Stimulated activated CD8-positive, alpha-beta memory T cell treated with anti-CD3 and anti-CD28 coated beads, Interleukin-4, amount 100 ng/mL, for 1 hour (primary cell): ENCODE measurements at places on chromosomes 6 and 20.

DNA sequence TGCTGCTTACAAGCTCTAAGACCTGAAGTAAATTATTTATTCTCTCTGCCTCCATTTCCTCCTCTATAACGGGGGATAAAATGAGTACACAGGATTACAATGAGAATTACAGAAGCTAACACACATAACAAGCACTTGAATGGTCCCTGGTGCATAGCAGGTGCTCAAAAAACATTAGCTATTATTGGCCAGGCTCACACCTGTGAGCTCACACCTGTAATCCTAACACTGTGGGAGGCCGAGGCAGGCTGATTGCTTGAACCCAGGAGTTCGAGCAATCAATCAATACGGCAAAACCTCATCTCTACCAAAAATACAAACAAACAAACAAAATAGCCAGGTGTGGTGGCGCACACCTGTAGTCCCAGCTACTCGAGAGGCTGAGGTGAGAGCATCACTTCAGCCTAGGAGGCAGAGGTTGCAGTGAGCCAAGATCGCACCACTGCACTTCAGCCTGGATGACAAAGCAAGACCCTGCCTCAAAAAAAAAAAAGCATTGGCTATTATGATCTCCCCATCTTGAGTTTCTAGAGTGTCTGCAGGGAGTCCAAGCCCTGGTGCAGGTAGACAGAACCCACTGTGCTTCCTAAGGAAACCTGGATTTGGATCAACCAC is 68.1 kb downstream of the PREX1 start:
- no peak for DNase-seq

- no peak for DNase-seq
These were observed 36.8 kb upstream of the FLRT3 start for GRCh38 chr20:14374196-14374595.

GRCh38 chr20:61628901-61629601 is 377.0 kb downstream of the CDH4 start:
- DNase-seq: no peak

- DNase-seq: no peak
These were observed 1.9 kb downstream of the SYNJ2 start for GRCh38 chr6:157983406-157984119.

GRCh38 chr6:120947111-120947510 is 387.2 kb downstream of the TBC1D32 start:
- no peak for DNase-seq

DNA sequence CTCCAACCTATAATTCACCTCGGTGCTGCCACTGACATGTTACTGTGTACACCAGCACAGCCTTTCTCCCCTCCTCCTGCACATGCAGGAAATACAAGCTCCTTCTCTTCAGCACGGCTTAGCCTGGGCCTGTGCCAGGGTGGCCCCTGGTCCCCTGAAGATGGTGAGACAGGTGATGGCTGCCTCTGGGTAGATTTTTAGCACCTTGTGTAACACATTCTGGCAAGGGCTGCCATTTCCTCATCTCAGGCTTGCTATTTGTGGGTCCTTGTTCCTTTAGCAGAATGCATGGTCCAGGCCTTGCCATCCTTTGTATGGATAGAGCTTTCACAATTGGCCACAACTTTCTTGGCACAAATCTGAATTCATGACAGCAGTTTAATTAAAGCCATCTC is 151.3 kb downstream of the CDC5L start:
- DNase-seq: no peak

DNA sequence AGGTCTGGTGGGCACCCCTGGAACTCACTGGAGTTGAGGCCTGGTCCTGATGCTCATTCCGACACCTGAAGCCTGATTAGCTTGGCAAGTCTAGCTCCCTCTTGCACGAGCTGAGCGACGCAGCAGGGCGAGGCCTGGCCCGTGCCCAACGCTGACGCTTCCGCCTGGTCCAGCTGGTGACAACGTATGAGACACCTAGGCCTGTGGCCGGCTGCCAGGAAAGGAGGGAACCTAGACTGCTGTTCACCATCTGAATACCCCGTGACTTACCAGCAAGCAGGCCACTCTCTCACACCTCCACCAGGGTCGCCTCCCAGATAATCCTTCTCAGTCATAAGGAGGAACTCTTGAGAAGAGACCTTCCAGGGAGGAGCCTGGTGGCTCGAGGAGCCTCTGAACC is 24.5 kb downstream of the YTHDF1 start:
- DNase-seq: no peak

GRCh38 chr20:49794336-49795134 is 18.1 kb upstream of the SLC9A8 start:
- DNase-seq: no peak

- DNase-seq: no peak
These were observed at the start of gene BIRC7 for GRCh38 chr20:63235399-63235983. Gene BIRC7 (plus strand): TSS chr20:63235905. CDS start chr20:63236097, 192 bp downstream.

GRCh38 chr6:104477569-104477968 is 382.1 kb downstream of the HACE1 start:
- DNase-seq: no peak

DNA sequence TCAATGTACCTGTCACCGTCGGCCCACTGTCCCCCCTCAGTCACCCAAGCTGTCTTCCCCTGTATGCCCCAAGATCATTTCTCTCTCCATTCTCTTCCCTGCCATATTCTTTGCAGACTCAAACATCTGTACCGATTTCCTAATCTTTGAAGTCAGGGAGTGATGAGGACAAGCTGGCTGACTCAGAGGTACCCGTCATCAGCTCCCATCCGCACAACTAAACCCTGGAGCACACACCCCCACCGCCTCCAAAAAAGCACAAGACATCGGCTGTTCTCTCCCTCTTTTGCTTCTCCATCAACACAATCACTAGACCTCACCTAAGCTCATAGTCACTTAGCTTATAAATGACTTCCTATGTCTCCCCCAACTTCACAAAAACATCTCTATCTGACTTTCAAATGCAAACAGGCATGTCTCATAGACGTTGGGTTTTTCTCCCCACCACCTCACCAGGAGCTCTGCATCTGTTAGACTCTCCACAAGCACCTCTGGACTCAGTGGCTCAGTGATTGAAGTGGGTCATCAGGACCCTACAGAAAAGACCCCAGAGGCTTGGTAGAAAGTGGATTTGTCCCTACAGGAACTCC is 11.5 kb upstream of the NFATC2 start:
- no peak for DNase-seq

- DNase-seq: no peak
These were observed 9.2 kb downstream of the GUCA1B start for GRCh38 chr6:42185597-42185996.

- DNase-seq: no peak
These were observed 20.9 kb downstream of the CCDC167 start for GRCh38 chr6:37478827-37479226.

DNA sequence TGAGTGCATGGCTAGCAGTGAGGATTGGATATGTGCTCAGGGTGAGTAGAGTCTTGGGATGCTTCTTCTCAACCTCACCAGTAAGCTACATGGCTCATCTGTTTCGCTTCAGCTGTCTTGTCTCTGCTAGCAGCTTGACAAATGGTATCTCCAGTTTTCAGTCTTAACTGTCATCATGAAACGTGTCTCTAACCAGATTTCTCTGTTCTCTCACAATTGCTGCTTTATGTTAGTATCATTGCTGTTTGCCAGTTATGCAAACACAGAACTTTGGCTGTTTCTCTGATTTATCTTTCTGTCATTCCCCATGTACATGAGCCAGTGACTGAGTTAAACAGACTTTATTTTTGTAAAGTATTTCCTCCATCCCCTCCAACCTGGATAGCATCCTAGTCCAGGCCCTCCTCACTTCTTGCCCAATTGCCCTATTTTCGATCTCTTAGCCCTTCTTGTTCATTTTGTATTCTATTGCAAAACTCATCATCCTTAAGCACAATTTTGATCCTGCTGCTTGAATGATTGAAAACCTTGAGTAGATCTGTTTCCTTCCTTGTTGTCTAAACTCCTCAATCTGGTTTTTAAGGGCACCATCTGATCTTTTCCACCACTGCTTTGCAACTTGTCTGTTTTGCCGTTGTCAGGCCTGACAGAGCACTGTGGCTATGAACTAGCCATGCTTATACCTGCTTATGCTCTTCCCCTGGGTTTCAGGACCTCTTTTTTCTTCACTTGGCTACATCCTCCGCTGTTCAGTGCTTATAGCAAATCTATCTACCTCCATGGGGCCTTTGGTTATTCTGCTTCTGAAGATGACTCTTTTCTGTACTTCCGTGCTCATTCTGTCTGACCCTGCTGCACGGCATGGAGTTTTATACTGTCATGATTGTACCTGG is 37.7 kb upstream of the ADIG start:
- no peak for DNase-seq

DNA sequence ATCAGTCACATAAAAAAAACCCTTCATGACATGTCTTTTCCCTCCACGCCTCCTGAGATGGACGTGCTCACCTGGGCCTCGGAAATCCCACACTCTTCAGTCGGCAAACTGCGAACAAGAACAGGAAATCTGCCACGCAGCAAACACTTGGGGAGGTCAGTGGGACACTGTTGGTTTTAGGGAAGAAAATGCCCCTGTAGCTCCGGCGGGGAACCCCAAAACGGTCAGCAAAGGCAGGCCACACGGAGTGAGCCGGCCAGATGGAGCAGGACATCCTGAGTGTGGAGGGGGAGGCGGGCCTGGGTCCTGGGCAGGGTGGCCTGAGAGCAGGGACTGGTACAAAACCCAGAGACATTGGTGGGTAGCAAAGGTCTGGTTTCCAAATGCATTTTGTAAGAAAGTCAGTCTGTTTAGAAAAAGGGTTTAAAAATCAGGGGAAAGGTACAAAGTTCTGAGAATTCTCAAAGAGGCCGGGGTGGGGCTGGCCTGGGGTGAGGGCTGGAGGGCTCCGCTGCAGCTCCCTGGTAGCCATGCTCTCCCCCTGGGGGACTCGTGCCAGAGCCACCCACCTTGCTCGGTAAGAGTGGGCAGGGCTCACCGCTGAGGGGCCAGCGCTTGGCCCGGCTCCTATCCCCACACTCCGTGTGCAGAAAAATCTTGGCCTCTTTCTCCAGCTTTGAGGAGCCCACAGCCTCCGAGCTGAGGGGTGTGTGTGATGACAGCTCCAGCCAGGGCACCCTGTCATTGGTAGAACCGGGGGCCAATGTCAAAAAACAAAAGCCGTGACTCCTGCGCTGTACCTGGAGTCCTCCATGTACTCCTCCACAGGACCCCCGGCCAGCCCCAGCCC is 5.2 kb downstream of the SLC2A4RG start:
- no peak for DNase-seq

- no peak for DNase-seq
These were observed 81.1 kb downstream of the GJA10 start for GRCh38 chr6:89975366-89975765.

DNA sequence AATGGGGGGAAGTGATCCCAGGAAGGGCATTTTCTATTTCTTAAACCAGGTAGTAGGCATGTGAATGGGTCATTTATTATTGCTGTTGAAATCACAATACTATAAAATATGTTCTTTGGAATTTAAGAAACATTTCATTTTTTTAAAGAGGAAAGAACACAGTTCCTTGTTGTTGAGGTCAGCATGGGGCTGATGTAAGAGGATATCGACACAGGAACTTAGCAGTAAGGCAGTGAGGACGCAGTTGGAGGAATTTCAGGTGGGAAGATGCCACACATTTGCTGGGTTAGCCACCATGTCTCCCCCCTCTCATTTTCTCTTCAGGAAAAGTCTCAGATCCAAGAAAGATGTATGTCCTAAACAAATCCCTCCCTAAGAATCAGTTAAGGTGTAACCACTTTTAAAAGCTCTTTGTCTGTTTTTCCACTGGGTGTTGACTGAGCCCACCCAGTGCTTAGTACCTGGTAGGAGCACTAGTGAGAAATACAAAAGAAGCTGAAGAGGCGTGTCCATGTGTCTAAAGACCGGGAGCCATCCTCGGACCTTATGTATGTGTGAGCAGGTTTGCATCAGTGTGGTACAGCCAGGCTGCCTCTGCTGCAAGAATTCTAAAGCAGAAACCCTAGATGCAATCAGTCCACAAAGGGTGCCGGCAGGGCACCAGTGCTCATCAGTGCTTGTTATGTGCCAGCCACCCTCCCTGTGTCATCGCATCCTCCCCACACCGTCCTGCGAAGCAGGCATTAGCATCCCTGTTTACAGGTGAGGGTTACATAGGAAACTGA is 98.9 kb downstream of the TCP11 start:
- DNase-seq: no peak

- no peak for DNase-seq
These were observed 25.6 kb downstream of the STK35 start for GRCh38 chr20:2127238-2127637.
